ENCODE measurements at places on chromosomes 11 and 22.
A peak's percentile ranks its signal among the peaks of the same experiment; 100 is the strongest.

DNA sequence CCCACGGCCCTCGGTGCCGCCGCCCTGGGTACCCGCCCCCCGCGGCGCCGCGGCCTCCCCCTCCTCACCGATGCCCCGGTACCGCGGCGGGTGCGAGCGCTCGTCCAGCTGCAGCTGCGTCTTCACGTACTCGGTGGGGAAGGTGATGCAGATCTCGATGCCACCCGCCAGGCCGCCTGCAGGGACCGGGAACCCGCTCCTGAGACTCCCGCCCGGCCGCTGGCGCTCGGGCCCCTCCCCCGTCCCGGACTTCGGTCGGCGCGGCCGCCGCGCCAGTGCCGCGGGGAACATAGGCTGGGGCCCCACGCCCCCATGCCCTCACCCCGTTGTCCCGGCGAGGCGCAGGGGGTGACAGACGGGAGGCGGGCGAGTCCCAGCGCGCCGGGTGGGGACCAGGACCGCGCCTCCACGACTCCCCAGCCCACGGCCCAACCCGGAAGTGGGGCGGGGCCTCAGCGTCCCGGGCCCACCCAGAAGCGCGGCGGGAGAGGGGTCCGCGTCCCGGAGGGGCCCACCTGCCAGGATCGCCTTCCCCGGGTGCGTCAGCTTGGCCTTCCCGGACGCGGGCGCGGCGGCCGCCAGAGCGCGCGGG, 375 bp downstream of the SLC25A1 start:
- DNase-seq = peak; percentile 37

DNA sequence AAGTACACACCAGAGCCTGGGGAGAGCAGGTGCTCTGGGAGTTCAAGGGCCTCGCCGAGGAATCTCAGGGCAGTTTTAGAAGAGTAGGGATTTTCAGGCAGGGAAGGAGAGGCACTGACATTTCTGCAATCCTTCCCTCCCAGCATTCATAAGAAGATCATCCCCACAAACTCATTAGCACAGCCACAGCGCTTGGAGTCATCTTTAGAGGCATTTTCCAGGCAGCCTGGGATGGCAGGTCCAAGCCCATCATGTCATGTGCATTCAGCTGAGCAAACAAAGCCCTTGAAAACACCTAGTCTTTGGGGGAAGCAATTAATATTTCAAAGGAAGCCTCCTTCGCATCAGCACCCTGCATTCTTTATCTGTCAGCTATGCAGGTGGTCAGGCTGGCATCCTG, 43.8 kb downstream of the MAP6 start:
- DNase-seq = no peak

- DNase-seq = no peak
These were observed 15.8 kb downstream of the DGKZ start for GRCh38 chr11:46363031-46363407.

DNA sequence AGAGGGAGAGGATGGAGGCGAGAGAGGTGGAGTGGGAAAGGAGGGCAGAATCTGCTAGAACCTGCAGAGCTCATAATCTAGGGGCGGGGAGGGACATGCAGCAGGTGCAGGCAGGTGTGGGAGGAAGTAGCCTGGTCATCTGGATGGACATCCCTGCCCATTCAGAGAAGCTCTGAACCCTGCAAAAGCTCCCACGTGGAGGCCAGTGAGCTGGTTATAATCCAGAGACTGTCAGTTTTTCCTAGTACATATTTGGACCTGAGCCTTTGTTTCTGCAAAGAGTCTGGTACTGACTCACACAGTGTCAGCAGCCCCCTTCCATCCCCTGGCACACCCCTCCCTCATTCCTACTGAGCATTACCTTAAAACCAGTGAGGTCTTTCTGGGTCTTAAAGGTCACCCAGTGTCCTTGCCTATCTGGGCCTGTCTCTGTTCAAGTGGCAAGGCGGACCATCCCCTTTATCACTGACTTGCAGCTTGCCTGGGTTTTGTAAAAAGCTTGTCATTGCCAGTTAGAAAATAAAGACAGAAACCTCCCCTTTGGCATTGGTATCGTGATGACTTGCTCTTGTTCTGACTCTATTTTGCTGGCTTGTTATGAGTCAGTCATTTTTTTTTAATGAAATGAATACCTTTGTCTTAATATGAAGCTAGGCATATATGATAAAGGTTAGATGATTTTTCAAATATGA, 26.1 kb downstream of the PTPRJ start:
- DNase-seq = no peak

DNA sequence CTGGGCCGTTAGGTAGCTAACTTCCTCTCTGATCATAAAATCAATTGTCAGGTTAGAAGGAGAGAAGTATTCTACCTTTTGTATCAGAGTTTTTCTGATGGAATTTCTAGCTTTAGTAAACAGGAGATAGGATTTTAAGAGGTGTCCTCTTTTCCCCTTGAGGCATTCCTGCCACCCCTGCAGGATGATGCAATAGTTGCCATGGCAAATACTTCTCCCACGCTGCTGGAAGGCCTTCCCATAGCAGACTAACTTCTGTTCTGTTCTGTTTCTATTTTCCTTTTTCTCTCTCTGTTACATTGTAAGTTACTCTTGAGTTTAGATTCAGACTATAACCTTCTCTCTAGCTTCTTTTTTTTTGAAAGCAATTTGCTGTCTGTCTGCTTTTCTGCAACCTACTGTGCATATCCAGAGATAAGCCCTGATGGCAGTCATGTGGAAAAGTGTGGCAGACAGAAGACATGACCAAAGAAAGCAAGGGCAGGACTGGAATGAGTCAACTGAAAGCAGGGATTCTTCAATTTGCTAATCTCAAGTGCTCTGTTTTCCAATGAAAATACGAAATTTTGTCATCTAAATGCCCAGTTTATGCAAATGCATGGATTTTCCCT, 679.1 kb downstream of the DLG2 start:
- no peak for DNase-seq

- no peak for DNase-seq
These were observed 230.5 kb downstream of the MIAT start for GRCh38 chr22:26887916-26888315.

- no peak for DNase-seq
These were observed 27.8 kb upstream of the ROBO3 start for GRCh38 chr11:124837491-124837856.

DNA sequence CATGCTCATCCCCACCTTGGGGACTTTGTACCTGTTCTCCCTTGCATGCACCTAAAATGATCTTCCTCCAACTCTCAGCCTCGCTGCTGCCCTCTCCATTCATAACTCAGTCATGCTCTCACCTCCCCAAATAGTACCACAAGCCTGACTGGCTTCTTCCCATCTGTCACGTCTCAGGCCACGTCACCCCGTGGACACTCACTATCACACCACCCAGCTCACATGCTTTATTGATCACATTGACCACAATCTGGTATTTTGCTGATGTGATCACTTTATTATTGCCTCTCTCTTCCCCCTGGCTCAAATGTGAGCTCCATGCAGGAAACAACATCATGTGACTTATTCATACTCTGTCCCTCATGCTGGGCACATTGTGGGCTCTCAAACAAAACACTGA, 9.2 kb upstream of the SGSM1 start:
- no peak for DNase-seq

GRCh38 chr11:61760946-61761345, 8.5 kb downstream of the MYRF start:
- no peak for DNase-seq
